Peyer's patch (tissue), 4 donors: ENCODE measurements at places on chromosomes 3 and 15. TPM values are rescaled to one million over a fixed set of nuclear protein-coding genes. Genes with fewer than 3 reads are reported as not detected.

GOLGA8J gene
- total RNA-seq, result not detected

THAP10 gene
- 2.5 TPM for total RNA-seq

SCAP gene
- total RNA-seq, result 170 TPM

TICRR gene
- 2.3 TPM for total RNA-seq

SPTSSB gene
- not detected for total RNA-seq

IL5RA gene
- not detected for total RNA-seq

GPR62 gene
- not detected for total RNA-seq

PAK6 gene
- 3.3 TPM for total RNA-seq

UBAP1L gene
- total RNA-seq, result 3.0 TPM

CACNA1D gene
- 101 TPM for total RNA-seq

GDPGP1 gene
- 8.3 TPM for total RNA-seq

CRBN gene
- total RNA-seq, result 314 TPM

BNC1 gene
- total RNA-seq, result not detected

JMJD7 gene
- 61.1 TPM for total RNA-seq

MYEF2 gene
- total RNA-seq, result 7.5 TPM

RBM5 gene
- 475 TPM for total RNA-seq
